EH (cell line): ENCODE measurements at places on chromosomes 3 and 15.

GRCh38 chr3:23861689-23862088, 55.1 kb downstream of the NKIRAS1 start:
- no peak for DNase-seq

- DNase-seq: peak; percentile 94
Observed at GRCh38 chr15:25905140-25905539, 42.0 kb upstream of the ATP10A start.

DNA sequence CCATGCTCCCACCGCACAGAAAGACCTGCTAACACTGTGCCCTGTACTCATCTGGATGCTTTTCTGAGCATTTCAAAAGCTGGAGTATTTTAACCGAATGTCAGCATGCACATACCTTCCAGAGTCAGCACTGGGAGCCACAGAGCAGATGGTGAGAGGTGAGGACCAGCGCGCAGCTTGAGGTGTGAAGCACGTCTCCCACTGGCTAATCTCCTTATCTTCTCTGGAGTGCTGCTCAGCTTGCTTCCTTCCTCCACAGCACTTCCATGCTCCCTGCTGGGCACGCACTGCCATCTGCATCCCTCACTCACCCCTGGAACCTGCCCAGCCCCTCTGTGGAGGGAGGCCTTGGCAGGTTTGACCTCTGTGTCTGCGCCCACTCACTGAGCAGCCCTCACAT, at the start of gene GNB5:
TSS of gene GNB5 (minus strand) at position 186 of the 400 bp plus-strand sequence. CDS start 6,716 bp downstream, outside the sequence.
- no peak for DNase-seq

DNA sequence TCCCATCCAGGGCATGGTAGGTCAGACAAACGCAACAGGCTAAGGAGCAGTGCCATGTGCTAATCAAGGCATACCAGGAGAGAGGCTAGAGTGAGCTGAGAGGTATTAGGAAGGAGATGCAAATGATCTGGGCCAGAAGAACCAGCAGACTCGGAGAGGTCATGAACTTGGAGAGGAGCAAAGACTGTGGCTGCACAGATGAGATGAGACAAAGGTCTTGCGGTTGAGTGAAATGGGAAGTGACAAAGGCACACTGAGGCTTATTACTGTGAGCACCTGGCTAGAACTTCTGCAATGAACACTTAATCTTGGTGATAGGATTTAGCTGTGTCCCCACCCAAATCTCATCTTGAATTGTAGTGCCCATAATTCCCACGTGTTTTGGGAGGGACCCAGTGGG, 380.2 kb downstream of the ULK4 start:
- no peak for DNase-seq

GRCh38 chr3:169493521-169494141, 169.9 kb downstream of the MECOM start:
- DNase-seq: no peak

- peak; percentile 50 for DNase-seq
Observed at GRCh38 chr15:72047020-72047419, 70.9 kb downstream of the MYO9A start.
